Chondrocyte (in vitro differentiated cells): ENCODE measurements at places on chromosomes 3 and 15.
A peak's percentile ranks its signal among the peaks of the same experiment; 100 is the strongest.

- H3K4me1 ChIP-seq, result peaks cover 19% of the 10 kb centered on the region
- H3K4me3 ChIP-seq, result peak within 1 kb of the TSS; percentile 65
- DNase-seq, result no peak
- peaks cover 33% of the 10 kb centered on the region for H3K27me3 ChIP-seq
- H3K27ac ChIP-seq, result peak within 1 kb of the TSS; percentile 29
These were observed at the start of gene MME for GRCh38 chr3:155079746-155080487. Gene MME (plus strand): TSS chr3:155080319. CDS start chr3:155084168, 3,849 bp downstream.

GRCh38 chr3:150079029-150079739 lies 108.5 kb upstream of the PFN2 start:
- H3K4me1 ChIP-seq, result peaks cover 63% of the 10 kb centered on the region
- no peaks in the 10 kb centered on the region for H3K27me3 ChIP-seq
- H3K4me3 ChIP-seq, result no peak overlapping the region
- no peaks in the 10 kb centered on the region for H3K36me3 ChIP-seq

DNA sequence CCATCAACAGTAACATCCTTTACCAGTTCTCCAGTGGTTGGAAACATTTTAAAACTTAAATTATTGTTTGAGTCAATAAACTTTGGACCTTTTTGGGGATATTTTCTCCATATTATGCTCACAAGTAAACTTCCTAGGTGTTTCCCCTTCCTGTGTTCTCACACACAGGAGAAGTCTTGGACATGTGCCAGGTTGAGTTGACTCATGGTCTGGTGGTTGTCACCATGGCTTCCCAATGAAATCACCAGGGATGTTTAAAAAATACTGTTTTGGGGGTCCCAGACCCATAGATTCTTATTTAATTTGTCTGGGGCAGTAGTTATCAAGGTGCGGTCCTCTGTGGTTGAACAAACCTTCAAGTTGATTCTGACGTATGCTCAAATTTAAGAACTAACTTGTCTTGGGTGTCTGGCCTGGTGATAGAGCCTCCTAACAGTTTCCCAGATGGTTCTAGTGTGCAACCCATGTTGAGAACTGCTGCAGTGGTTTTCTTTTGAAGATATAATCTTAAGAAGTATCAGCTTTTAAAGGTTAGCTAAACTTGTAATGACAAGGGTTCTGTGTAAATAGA lies 291.8 kb downstream of the EDEM1 start:
- no peaks in the 10 kb centered on the region for H3K36me3 ChIP-seq
- no peak for DNase-seq
- no peaks in the 10 kb centered on the region for H3K4me1 ChIP-seq
- H3K27me3 ChIP-seq, result no peaks in the 10 kb centered on the region

- H3K36me3 ChIP-seq, result peaks cover 3% of the 10 kb centered on the region
- peak; percentile 91 for DNase-seq
- H3K27me3 ChIP-seq, result peaks cover 32% of the 10 kb centered on the region
These were observed 172.7 kb downstream of the MEGF11 start for GRCh38 chr15:66080717-66081398.

GRCh38 chr3:120879411-120879810 lies 28.6 kb upstream of the STXBP5L start:
- H3K27ac ChIP-seq, result no peak overlapping the region
- H3K4me3 ChIP-seq, result no peak overlapping the region
- peaks cover 10% of the 10 kb centered on the region for H3K27me3 ChIP-seq

DNA sequence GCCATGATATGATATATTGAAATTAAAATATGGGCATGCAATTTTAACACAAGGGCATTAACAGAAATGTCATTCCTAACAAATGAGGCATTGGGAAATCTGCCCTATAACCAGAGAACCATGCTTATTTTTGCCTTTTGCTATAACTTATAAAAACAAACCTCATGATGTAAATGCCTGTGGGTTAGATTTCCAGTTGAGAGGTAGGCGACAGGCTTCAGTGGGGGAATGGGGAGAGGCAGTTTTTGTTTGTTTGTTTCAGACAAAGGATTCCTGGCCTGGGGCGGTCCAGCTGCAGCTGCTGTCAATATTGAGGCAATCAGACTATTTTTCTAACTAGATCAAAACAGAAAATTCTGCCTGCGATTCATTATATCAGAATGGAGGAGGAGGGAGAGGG lies 490.4 kb upstream of the CFAP20DC start:
- peaks cover 47% of the 10 kb centered on the region for H3K4me1 ChIP-seq
- H3K36me3 ChIP-seq, result no peaks in the 10 kb centered on the region
- peak overlapping the region; percentile 78 for H3K27ac ChIP-seq

DNA sequence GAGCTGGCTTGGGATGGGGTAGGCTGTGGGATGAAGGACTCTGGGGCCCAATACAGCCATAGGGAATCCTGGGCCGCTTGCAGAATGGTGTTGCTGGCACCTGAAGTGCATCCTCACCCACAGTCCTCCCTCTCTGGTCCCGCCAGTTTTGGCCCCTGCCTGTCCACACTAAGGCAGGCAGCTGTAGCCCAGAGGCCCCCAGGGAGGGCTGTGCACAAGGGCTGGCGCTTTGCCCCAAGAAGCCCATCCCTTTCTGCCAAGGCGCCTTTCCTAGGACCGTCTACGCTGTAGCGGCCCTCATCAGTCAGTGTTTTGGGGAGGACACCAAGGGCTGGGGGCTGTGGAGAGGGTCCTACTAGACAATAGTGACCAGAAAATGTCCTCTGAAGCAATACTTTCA lies 116.2 kb upstream of the ABHD17C start:
- no peaks in the 10 kb centered on the region for H3K27me3 ChIP-seq
- peaks cover 17% of the 10 kb centered on the region for H3K4me1 ChIP-seq
- no peak overlapping the region for H3K4me3 ChIP-seq
- H3K27ac ChIP-seq, result no peak overlapping the region

DNA sequence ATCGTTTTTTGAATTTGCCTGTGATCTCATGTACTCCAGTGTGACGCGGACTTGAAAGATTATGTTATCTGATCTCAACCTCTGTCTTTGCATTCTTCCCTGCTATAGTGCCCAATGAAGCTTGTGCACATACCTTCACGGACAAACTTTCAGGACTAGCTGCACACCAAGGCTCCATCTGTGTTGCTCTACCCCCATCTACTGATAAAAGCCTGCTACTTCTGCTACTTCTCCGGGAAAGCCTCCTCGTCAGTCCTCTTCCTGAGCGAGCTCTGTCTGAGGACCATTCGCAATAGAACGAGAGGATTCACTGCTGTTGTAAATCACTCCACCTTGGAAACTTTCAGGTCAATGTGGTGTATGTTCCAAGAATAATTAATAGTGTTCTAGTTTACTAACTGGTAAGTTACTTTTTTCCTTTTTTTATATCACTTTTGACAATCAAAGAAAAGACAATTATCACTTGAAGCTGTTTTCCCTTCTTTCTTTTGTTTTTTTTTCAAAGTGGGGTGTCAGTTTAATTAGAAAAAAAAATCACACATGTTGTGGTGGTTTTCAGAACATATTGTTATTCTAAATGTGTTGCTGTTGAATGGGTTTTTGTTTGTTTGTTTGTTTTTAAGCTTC lies 217.6 kb downstream of the ARRDC4 start:
- no peak overlapping the region for H3K4me3 ChIP-seq
- peaks cover 3% of the 10 kb centered on the region for H3K4me1 ChIP-seq
- no peaks in the 10 kb centered on the region for H3K36me3 ChIP-seq
- no peak overlapping the region for H3K27ac ChIP-seq

- H3K36me3 ChIP-seq, result peaks cover 3% of the 10 kb centered on the region
- peak within 1 kb of the TSS; percentile 96 for H3K27ac ChIP-seq
- DNase-seq, result no peak
- peaks cover 7% of the 10 kb centered on the region for H3K27me3 ChIP-seq
- peak within 1 kb of the TSS; percentile 97 for H3K4me3 ChIP-seq
- peaks cover 59% of the 10 kb centered on the region for H3K4me1 ChIP-seq
These were observed 401.8 kb downstream of the SHQ1 start for GRCh38 chr3:72446218-72447058.

DNA sequence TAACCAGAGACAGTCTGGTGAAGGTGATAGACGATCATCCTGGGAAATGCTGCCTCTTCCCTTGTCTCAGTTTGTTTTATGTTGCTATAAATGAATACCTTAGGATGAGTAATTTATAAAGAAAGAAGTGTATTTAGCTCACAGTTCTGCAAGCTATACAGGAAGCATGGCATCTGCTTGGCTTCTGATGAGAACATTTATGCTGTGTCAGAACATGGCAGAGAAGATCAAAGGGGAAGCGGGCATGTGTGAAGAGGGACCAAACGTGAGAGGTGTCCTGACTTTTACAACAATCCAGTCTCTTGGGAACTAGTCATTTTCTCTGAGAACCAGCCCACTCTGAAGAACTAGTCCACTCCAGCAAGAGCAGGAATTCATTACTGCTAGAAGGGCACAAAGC lies 9.6 kb downstream of the CMC1 start:
- no peak overlapping the region for H3K4me3 ChIP-seq
- no peak overlapping the region for H3K27ac ChIP-seq
- no peaks in the 10 kb centered on the region for H3K27me3 ChIP-seq
- peaks cover 2% of the 10 kb centered on the region for H3K36me3 ChIP-seq

DNA sequence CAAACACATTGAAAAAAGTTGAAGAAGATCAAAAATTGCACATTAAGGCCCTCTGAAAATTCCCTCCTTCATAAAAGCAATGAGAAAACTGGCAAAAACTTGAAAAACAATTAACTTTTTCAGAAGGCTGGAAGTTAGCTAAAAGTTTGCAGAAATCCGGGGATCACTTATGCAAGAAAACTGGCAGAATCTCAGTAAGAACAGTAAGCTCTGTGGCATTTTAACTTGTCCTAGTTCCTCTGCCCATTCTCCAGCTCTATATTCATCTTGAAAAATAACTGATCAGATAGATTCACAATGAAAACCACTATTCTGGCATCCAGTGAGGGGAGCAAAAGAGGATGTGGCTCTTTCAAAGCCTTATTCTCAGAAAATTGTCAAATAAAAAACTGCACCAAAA lies 566.8 kb downstream of the NTRK3 start:
- H3K4me3 ChIP-seq, result no peak overlapping the region
- H3K4me1 ChIP-seq, result no peaks in the 10 kb centered on the region
- H3K27me3 ChIP-seq, result peaks cover 6% of the 10 kb centered on the region

DNA sequence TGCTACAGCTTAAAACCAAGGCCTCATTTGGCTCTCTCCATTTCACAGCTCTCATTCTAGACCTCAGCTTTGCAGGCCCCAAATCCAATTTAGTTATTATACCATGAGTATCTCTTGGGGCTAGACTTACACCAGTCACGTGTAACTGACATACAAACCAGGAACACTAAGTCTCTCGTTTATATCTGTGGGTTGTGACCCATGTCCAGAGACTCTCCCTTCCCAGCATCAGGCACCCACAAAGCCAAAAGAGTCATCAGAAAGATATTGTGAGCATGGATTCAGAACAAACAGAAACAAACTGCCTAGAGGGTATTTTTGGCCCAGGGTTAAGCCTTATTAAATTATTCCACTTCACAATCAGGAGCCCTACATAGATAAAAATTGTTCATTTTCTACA lies 5.6 kb upstream of the CCDC13 start:
- DNase-seq, result no peak
- no peak overlapping the region for H3K4me3 ChIP-seq
- H3K27ac ChIP-seq, result peak overlapping the region; percentile 8
- no peaks in the 10 kb centered on the region for H3K27me3 ChIP-seq
- H3K36me3 ChIP-seq, result peaks cover 5% of the 10 kb centered on the region
- peaks cover 25% of the 10 kb centered on the region for H3K4me1 ChIP-seq

GRCh38 chr3:112688085-112688769 lies 47.3 kb upstream of the CCDC80 start:
- no peak for DNase-seq
- H3K36me3 ChIP-seq, result peaks cover 2% of the 10 kb centered on the region

DNA sequence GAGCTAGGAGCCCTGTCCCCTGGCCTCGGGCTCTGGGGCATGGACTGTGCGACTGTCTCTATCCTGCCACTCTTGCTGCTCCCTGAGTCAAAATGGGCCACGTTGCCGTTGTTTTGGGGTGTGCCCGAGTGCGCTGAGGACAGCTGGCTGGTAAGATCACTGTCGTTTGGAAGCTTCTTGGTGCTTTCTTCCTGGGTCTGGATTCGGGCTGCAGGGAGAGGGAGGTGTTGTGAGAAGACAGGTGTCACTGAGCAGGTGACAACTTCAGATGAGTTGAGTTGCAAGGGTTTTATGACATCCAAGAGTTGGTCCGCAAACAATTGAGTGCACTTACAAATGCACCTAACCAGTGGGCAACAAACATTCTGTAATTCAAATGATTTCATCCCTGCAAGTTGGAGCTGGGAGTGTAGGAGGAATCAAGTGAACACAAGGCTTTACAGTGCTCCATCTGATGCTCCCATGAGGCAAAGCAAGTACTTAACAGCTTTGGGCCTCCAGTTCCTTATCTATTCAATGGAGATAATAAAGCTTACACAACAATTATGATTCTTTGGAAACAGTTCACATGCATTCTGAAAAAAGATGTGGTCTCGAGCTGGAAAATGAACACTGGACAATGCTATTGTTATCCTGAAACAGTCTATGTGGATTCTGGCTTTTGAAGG lies 11.0 kb upstream of the STARD5 start:
- H3K27me3 ChIP-seq, result no peaks in the 10 kb centered on the region
- peaks cover 2% of the 10 kb centered on the region for H3K36me3 ChIP-seq
- H3K27ac ChIP-seq, result no peak overlapping the region

- H3K36me3 ChIP-seq, result no peaks in the 10 kb centered on the region
- no peaks in the 10 kb centered on the region for H3K27me3 ChIP-seq
- no peaks in the 10 kb centered on the region for H3K4me1 ChIP-seq
- H3K27ac ChIP-seq, result no peak overlapping the region
- H3K4me3 ChIP-seq, result no peak overlapping the region
These were observed 652.2 kb downstream of the NAALADL2 start for GRCh38 chr3:175511219-175511785.
